ENCODE measurements at places on chromosomes 6 and 20.

DNA sequence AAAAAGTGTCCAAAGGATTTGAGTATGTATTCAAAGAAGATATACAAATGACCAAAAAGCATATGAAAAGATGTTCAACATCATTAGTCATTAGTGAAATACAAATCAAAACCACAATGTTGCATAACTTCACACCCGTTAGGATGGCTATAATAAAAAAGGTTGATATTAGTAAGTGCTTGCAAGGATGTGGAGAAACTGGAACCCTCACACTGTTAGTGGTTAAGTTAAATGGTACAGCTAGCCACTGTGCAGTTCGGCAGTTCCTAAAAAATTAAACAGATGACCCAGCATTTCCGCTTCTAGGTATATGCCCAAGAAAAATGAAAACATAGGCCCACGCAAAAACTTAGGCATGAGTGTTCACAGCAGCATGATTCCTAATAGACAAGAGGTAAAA is 38.6 kb downstream of the IBTK start:
- no peak for DNase-seq

- no peak for DNase-seq
Observed at GRCh38 chr20:63315731-63316491, 22.9 kb downstream of the COL20A1 start.

DNA sequence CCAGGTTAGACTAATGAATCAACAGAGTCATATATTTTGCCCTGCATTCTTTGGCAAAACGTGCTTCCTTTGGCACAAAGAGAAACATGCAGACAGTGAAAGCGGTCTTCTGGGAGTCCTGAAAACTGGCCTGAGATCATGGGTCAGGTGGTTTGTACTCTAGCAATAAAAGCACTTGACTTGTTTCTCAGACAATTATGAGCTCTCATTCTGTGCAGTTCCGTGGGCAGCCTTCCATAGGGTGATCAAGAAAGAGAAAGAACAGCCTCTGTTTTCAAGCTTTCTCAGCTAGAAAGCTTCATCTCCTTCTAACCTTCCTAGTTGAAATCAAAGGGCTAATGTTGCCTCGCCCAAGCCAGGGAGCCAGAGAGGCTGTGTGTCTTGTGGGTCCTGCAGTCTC is 62.7 kb upstream of the ISM1 start:
- DNase-seq = no peak

DNA sequence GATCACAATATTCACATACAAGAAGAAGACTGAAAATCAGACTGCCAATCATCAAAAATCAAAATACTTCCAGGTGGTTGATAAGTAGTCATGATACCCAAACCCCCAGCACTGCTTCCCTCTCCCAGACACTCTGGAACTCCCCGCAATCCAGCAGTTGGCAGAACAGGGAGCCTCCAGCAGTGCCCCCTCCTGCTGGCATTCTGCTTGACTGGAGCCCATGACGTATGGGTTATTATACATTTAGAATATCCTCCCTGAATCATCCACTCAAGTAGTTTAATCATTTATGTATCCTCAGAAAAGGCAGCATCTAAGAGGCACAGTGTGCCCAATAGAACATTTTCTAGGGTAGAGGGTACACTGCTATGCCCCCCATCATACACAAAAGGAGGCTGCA is 9.3 kb upstream of the OGFRL1 start:
- no peak for DNase-seq

DNA sequence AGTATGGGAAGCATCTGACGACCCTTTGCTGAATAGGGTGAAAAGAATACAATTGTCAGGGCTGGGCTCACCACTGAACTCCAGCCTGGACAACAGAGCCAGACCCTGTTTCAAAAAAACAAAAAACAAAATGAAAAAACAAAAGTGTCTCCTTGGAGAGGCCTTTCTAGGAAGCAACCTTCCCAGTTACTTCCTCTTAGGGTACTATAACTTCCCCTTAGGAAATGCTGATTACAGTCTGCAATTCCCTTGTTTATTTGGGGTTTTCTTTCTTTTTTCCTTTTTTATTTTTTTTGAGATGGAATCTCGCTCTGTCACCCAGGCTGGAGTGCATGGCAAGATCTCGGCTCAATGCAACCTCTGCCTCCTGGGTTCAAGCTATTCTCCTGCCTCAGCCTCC is 20.5 kb upstream of the TTPAL start:
- no peak for DNase-seq

- DNase-seq = no peak
Observed at GRCh38 chr20:36836591-36837269, 39.2 kb upstream of the TLDC2 start.

GRCh38 chr6:41135062-41135832 is 18.9 kb downstream of the TREML1 start:
- DNase-seq = no peak

GRCh38 chr6:53524455-53524815 is 20.5 kb downstream of the GCLC start:
- DNase-seq = no peak

GRCh38 chr6:64815718-64816117 is 891.3 kb downstream of the EYS start:
- no peak for DNase-seq

- DNase-seq = no peak
Observed at GRCh38 chr6:145895802-145896201, 68.4 kb downstream of the SHPRH start.

- no peak for DNase-seq
Observed at GRCh38 chr6:43893073-43893472, 123.1 kb downstream of the VEGFA start.

DNA sequence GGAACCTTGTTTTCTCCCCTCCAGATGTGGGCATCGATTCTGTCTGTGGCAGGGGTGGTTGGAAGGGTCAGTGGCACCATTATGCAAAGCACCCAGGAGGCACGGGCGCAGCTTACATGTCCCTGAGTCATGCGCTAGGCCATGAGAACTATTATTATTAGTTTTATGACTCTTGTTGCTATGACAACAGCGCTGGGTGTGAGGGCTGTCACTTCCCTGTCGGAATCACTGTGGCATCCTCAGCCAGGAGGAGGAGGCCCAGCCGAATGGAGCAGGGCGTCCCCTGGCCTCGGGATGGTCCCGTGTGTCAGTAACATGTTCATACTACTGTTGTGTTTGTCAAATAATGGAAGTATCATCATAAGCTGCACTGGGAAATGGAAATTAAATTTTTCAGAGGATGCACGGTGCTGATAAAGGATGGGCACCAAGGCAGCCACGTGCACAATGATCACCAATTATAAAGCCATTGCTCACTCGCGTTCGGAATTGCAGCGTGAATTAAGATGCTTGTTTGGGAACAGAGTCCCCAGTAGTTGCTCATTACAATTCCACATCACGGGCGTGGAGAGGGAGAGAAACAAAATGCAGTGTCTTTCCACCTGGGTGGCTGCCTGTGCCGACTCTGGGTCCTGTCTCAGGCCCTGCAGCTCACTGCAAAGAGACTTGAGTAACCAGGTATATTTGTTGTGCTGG is 247.9 kb downstream of the CDH4 start:
- DNase-seq = no peak

GRCh38 chr6:73817253-73817652 is 121.2 kb downstream of the CD109 start:
- no peak for DNase-seq

- DNase-seq = no peak
Observed at GRCh38 chr6:1586861-1587450, 22.8 kb upstream of the FOXC1 start.

DNA sequence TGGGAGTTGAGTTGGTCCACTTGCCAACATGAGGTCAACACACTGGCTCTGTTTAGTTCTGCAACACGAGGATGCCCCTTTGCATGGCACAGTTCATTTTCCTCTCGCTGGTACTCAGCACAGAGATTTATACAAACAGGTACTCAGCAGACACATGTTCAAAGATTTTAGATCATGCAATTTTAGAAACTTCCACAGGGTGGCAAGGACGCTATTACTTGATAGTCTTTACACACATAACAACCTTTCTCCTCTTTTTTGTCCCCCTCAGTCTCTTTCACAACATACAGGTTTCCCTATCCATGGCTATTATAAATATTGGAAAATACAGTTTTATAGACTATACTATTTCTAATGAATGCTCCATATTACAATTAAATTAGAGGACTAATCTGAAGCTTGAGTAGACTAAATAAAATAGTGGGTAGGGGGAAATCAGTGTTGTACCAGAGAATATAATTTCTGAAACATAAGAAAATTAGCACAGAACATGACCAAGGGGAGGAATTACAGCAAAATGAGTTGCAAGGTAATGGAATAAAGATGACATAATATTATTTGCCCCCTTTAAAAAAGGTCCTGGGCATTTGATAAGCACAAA is 331.8 kb upstream of the BTBD3 start:
- DNase-seq = no peak

GRCh38 chr6:166341464-166341863 is 881 bp downstream of the SFT2D1 start:
- no peak for DNase-seq
